GM12892 (cell line): ENCODE measurements at places on chromosomes 1 and 21.

DNA sequence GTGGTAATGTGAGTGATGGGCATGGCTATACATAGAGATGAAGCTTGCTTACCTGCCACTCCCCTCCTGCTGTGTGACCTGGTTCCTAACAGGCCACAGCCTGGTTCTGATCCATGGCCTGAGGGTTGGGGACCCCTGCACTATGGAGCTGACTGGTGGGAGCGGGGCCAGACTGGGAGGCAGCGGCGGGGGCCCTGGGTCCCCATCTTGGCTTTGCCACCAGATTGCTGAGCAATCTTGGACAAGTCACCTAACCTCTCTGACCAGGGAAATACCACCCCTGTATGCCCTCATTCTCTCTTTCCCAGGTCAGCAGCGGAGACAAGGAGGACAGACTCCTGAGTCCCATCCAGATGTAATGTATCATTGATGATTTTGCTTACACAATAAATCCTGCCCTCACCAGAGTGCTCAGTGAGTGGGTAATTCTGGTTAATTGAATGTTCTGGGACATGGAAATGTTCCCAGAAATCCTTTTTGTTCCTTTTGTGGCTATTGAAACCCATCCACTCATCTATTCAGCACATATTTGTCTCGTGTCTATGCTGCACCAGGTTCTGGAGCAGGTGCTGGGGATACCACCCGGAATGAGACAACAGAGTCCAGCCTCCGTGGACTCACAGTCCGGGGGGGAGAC is 4.1 kb upstream of the ARHGEF10L start:
- DNase-seq = no peak

DNA sequence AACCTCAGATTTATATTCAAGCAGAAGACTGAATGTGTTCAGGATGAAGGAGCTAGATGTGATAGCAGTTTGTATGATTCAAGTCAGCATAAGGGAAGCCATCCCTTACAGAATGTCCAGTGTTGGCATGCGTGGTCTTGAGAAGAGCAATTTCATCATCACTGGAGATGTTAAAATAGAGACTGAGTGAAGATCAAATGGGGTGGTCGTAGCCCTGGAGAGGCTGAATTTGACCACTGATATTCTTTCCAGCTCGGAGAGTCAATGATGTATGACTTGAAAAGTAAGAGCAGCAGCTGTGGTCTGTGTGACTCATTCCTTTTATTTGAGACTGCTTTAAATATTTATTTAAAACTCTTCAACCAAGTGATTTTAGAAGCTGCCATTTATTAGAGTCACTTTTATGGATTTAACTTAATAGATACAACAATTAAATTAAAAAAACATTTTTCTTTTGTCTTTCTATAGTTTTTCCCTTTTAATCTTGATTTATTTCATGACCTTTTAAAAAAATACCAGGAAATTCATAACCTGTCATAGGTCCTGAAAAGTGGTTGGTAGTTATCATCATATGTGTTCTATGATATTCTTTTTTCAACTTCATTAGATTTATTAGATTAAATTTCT is 15.5 kb downstream of the FMN2 start:
- DNase-seq = no peak

DNA sequence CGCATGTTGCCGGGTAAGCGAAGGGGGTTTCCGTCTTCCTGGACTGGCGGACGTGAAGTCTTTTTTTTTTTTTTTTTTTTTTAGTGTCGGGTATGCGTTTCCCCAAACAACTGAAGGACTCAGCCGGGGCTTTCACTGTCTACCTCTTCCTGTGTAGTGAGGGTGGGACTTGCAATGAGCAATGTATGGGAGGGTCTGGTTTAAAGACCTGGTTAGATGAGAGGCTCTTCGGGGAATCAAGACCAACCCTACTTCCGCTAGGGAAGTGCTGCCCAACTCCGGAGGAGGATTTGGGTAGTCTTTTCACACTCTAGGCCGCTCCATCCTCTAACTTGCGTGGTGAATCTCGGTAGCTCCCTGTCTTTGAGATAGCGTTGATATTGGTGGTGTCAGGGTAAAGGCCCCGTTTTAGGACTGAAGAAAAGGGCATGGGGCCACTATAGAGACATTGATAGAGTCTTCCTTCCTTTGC is 754 bp downstream of the PRRC2C start:
- peak; percentile 8 for DNase-seq

DNA sequence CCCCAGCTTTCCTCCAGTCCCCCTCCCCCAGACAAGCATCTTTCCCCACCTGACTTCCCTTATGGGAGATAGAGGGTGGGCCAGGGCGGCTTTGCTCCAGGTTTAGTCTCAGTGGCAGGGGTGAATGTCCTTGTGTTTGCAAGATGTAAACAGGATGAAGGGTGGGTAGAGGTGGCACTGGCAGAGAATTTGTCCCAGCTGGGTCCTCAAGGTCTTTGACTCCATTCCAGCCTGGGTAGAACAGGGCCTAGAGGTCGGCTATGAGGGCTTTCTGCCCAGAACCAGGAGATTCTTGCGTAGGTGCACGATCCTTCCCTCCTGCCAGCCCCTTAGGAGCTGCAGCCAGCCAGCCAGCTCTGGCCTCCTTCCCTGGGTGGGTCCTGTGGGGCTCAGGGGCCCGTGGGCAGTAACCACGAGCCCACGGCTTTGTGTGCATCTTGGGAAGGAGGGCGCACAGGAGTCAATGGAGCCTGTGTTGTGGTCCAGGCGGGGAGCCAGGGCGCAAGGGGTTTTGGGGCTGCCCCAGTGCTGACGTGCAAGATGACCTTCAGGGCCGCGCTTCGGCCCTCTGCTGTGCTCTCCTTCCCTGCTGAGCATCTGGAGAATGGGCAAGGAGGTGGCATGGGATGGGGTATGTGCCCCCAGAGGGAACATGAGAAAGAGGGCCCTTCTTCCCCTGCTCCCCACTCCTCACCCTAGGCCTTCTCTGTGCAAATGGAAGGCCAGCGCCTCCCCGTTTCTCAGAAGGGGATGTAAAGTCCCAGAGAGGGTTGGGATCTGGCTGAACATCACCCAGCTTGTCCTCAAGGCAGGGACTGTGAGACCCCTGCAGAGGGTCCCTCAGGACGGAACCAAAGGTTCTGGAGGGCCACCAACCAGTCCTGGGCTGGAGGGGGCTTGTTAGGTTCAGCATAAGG is 15.7 kb downstream of the POU3F1 start:
- no peak for DNase-seq

- no peak for DNase-seq
Observed at GRCh38 chr1:154330669-154331068, 5.3 kb downstream of the ATP8B2 start.

- no peak for DNase-seq
Observed at GRCh38 chr21:36640174-36640720, 58.7 kb upstream of the SIM2 start.

DNA sequence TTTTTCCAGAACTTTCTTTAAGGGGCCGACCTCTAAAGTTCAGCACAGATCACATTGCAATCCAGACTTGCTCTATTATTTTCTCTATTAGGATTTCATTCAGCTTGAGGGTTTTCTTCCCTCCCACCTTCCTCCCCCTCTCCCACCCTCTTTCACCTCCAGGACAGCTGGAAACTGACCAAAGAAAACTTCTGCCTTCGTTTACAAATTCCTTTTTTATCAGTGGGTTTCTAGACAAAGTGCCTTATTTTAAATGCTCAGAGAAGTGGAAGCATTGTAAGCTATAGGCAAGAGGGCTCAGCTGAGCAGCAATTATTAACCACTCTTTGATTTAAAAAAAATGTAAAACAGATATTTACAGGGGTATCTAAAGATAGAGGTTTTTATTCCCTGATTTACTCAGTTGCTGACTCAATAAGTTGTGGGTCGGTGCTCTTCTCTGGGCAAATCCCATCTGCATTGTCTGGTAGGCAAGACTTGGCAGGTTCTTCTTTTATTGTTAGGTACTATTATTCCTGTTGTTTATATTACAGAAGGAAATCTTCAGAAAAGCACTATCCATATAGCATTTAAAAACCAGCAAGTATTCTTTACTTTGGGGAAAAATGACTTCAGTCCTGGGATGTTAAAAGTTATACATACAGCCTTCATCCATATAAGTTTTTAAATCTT is 277.0 kb upstream of the C1orf105 start:
- DNase-seq = no peak

GRCh38 chr1:243313635-243314536 is 58.0 kb downstream of the SDCCAG8 start:
- peak; percentile 8 for DNase-seq
